ENCODE measurements at places on chromosomes 1 and 21.
A peak's percentile ranks its signal among the peaks of the same experiment; 100 is the strongest.

GRCh38 chr1:109613361-109614147, 5.9 kb downstream of the GNAT2 start:
- DNase-seq: no peak

DNA sequence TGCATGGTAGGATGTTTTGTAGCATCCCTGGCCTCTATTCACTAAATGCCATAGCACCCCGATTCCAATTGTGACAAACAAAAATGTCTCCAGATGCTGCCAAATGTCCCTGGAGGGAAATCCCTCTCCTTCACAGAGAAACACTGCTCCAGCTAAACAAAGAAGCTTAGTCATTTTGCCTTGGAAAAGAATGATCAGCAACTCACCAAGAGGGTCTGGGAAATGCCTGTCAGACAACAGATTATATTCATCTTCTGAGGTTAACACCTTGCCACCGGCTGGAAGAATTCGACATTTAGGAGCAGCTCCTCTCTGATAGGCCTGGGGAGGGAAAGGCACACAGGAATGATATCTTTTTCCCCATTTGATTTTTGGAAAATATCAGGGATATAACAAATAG, 84.4 kb downstream of the NIBAN1 start:
- no peak for DNase-seq

DNA sequence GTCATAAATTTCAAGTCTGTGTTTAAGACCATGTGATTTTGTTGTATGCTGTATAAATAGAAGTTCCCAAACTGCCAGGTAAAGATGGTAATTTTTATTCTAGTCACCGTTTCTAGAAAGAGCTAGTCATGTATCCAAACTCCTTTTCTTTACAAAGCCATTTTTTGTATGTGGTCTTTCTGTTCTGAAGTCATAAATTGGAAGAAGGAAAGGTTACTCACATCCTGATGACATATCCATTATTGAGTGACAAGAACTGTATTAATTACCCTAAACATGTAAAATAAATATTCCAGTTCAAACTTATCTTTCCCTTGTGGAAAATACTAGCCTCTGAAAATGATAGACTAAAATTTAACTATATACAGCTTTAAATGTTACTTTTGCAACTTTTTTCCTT, 104.7 kb downstream of the POFUT2 start:
- no peak for DNase-seq

GRCh38 chr1:27136236-27136551, 18.7 kb downstream of the SLC9A1 start:
- DNase-seq: no peak

- DNase-seq: peak; percentile 53
Measured at GRCh38 chr1:45569962-45570581, 13.8 kb upstream of the NASP start.

- DNase-seq: no peak
Measured at GRCh38 chr1:173017792-173018191, 32.9 kb downstream of the TNFSF18 start.

GRCh38 chr21:45819478-45820170, 161.9 kb upstream of the COL6A1 start:
- no peak for DNase-seq

- no peak for DNase-seq
Measured at GRCh38 chr1:109969146-109969829, 15.3 kb upstream of the AHCYL1 start.

- peak; percentile 17 for DNase-seq
Measured at GRCh38 chr1:37477946-37478345, 3.6 kb downstream of the ZC3H12A start.

DNA sequence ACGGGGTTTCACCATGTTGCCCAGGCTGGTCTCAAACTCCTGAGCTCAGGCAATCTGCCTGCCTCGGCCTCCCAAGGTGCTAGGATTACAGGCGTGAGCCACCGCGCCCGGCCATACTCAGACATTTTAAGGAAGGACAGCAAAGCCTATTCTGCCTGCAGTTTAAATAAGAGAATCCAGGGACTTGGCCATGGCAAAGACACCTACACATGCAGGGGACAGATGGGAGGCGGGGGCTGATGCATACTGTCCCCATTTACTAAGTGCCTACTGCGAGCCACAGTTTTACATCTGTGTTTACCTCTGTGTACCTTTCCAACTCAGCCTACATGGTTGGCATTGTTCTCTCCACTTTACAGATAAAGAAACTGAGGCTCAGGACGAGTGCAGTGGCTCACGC, 25.4 kb downstream of the LDLRAD2 start:
- no peak for DNase-seq

DNA sequence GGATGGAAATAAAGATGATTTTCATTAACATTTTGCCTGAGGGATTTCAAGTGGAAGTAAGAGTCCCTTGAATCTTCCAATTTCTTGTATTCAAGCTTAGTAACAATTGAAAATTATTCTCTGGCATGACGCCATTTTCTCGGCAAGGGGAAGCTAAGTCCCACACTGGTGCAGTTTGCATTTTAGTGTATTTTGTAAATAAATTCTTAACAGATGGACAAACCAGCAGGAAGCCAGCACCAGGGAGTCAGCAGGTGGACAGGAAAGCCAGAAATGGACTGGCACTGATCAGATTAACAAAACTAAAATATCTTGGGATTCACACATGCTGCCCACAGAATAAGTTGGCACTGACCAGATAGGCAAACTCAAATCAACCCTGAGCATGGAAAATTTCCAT, 311.3 kb downstream of the LRRIQ3 start:
- DNase-seq: no peak

DNA sequence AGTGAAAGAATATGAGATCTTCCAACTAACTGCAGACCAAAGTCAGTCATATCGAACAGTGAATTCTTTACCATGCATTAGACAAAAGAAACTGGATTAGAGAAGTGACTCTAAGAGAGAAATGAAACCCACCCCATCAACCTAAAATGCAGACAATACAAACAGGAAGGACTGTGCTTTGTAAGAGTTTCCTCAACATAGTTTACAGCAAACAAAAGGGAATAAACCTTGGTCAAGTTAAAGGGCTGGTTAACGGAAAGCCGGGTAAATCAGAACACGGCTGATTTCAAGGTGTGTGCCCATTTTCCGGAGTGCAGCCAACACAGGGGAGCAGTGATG, 39.2 kb downstream of the SIPA1L2 start:
- no peak for DNase-seq
